Ascending aorta (tissue), 2 donors: ENCODE measurements at places on chromosomes 2 and 18.

DNA sequence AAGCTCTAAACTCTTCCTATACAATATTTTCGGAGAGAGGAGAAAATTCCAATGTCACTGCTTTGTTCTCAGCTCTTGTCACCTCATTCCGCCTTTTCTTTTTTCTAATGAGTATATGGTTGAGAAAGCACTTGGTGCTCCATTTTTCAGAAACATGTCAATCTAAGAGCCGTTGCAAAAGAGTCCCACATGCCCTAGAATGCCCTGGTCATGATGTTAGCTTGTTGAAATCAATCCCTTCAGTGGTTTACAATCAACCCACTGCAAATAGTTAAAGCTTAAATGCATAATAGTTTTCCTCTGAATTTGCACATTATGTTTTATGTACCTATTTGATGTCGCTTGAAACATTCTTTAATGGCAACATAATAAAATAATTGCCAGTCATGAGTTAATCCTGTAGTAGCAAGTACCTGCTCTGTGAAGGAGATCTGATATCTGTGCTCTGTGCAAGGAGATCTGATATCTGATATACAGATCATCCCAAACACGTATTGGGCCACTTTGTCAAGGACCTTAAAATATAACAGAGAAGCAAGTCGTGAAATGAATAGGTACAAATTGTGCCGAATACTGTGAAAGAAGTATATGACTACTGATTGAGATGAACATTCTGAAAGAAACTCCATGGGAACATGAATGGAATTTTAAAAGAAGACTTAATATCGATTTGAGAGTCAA lies 1633.5 kb downstream of the SUCLG1 start:
- DNase-seq, result no peak
- H3K27me3 ChIP-seq, result no peaks in the 10 kb centered on the region
- H3K4me3 ChIP-seq, result no peak overlapping the region
- H3K36me3 ChIP-seq, result no peaks in the 10 kb centered on the region
- H3K4me1 ChIP-seq, result no peaks in the 10 kb centered on the region

- DNase-seq, result no peak
- no peaks in the 10 kb centered on the region for H3K36me3 ChIP-seq
- peak overlapping the region; percentile 18 for H3K27ac ChIP-seq
- H3K4me1 ChIP-seq, result peaks cover 20% of the 10 kb centered on the region
Measured at GRCh38 chr2:197179744-197180498, 130.7 kb downstream of the ANKRD44 start.

DNA sequence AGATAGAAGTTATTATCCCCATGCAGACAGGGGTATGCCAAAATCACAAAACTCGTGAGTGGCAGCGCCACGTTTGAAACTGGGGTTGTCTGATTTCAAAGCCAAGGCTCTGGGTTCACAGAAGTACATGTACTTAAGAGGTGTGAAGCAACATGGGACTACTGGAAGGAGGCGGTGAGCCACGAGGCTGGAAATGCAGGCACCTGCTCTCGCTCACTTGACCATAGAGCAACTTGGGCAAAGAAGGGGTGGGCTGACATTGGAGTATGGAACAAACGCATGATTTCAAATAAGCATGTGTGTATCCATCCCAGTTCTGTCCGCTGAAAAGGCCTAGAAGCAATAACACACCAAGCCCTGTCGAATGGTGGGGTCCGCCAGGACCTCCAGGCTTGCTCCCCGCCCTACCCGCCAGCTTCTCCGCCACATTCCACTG lies 593 bp upstream of the ACTR2 start:
- H3K4me1 ChIP-seq, result peaks cover 3% of the 10 kb centered on the region
- H3K4me3 ChIP-seq, result peak overlapping the region; percentile 66
- H3K27me3 ChIP-seq, result no peaks in the 10 kb centered on the region
- peak overlapping the region; percentile 74 for H3K27ac ChIP-seq

- H3K36me3 ChIP-seq, result no peaks in the 10 kb centered on the region
- DNase-seq, result no peak
- H3K4me3 ChIP-seq, result no peak overlapping the region
- no peaks in the 10 kb centered on the region for H3K27me3 ChIP-seq
Measured at GRCh38 chr18:63216516-63217311, 102.9 kb downstream of the BCL2 start.
